Stimulated activated CD8-positive, alpha-beta memory T cell treated with anti-CD3 and anti-CD28 coated beads, Interleukin-7, amount 100 ng/mL, for 1 hour (primary cell): ENCODE measurements at places on chromosomes 3 and 15.

GRCh38 chr15:69373406-69373805 is 40.7 kb upstream of the KIF23 start:
- DNase-seq = no peak

DNA sequence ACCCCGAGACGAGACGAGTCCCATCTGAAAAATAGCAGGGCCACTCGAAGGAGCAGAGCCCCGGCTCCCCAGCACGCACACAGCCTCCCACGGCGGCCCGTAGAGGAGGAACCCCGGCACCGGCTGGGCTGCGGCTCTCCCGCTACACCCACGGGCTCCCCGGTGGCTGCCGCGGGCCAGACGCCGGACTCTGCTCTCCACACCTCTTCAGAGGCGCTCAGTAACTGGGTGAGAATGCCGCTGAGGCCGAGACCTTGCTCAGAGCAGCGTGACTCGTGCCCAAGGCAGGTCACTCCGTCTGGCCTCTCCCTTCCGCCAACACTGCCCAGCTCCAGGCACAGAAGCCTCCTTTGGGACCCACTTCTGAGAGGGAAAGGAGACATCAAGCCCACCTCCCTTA is 34.4 kb downstream of the TNK2 start:
- no peak for DNase-seq

GRCh38 chr3:61562721-61563312 is 1.4 kb downstream of the PTPRG start:
- no peak for DNase-seq

- no peak for DNase-seq
These were observed 14.3 kb downstream of the DYNC1LI1 start for GRCh38 chr3:32556332-32556731.

DNA sequence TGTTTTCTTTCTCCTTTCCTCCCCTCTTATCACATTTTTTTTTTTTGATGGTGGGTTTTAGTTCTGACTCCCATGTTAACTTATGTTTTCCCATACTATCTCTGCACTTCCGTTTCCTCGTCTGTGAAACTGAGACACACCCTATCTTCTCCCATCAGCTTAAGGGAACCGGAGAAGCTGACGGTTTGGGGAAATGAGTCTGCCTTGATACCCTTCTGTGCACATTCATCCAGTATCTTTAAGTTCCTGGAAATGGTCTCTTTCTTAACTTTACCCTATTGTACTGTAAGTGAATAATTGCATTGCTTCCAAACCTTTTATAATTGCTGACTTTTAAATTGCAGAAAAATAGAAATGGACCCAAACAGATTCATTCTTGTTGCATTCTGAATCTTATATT is 26.2 kb upstream of the CFAP161 start:
- no peak for DNase-seq

GRCh38 chr15:56356616-56357015 is 8.6 kb upstream of the TEX9 start:
- no peak for DNase-seq
